ENCODE measurements at places on chromosomes 1 and 21.

- DNase-seq: no peak
Measured at GRCh38 chr1:247862756-247863155, 5.8 kb downstream of the TRIM58 start.

DNA sequence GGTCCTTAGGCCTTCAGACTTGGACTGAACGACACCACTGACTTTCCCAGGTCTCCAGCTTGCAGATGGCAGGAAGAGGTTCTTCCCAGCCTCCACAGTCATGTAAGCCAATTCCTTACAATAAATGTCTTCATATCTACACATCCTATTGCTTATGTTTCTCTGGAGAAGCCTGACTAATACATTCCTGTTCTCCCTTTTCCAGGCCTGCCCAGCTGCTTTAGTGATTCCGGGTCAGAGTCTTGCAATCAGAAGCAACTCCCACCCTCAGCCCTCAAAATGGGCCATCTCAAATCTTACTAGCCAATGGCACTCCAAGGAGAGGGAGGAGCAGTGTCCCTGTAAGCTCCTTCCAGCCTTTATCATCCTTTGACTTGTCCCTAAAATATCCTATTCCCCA is 16.4 kb upstream of the CPT2 start:
- no peak for DNase-seq

GRCh38 chr1:206503591-206504362 is 3.6 kb upstream of the RASSF5 start:
- no peak for DNase-seq

DNA sequence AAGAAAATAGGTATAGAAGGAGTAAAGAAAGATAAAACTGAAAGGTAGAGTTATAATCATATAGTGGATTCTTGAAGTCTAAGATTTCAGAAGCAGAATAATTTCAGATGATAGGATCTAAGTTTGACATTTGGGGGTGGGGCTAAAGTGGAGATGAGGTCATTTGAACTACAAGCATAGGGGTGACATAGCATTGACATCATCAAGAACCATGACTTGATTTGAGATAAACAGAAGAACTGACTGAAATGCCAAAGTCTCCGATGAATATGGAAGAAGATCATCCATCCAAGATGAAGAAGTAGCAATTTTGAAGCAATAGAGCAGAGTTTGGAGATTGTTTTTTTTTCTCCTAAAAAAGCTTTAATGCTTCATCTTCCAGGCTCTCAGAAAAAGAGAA is 122.3 kb downstream of the MACF1 start:
- no peak for DNase-seq

DNA sequence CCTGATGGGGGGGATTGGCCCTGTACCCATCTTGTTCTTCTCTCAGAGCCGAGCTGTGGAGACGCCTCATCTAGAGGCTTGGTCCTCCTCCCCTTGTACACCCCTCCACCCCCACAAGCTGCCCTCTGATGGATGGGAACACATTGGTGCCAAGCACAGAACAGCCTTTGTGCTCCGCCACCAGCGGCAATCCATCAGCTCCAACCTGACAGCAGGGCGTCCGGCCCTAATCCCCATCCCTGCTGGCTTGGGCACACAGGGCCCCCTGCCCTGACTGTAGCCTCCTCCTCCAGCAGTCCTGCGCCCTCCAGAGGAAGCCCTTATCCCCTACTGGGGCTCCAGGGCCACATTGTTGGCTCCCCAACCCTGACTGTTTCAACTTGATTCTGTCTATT is 3.8 kb upstream of the MYOG start:
- no peak for DNase-seq

DNA sequence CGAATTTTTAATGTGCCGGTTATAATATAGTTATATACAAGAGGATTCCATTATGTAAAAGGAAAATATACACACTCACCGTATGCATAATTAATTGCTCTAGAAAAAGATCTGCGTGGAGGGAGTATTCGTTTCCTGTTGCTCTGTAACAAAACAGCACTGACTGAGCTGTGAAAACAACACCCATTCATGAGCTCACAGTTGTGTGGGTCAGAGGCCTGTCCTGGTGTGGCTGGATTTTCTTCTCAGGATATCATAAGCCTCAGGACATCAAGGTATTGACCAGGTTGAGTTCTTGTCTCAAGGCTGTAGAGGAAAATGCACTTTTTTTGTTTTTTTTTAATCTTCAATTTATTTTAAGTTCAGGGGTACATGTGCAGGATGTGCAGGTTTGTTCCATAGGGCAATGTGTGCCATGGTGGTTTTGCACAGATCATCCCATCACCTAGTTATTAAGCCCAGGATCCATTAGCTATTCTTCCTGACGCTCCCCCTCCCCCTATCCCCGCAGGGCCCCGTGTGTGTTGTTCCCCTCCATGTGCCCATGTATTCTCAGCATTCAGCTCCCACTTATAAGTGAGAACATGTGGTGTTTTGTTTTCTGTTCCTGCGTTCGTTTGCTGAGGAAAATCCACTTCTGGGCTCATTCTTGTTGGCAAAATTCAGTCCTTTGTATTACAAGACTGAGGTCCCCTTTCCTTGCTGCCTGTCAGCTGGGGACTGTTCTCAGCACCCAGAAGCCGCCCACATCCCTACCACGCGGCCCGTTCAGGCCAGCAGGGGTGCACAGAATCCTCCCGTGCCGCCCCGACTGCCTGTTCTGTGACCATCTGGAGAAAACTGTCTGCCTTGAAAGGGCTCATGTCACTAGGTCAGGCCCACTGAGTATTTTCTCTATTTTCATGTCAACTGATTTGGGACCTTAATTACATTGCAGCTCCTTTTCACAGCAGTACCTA is 87.4 kb upstream of the ERRFI1 start:
- DNase-seq: no peak

GRCh38 chr1:234620272-234621126 is 10.5 kb upstream of the IRF2BP2 start:
- no peak for DNase-seq

DNA sequence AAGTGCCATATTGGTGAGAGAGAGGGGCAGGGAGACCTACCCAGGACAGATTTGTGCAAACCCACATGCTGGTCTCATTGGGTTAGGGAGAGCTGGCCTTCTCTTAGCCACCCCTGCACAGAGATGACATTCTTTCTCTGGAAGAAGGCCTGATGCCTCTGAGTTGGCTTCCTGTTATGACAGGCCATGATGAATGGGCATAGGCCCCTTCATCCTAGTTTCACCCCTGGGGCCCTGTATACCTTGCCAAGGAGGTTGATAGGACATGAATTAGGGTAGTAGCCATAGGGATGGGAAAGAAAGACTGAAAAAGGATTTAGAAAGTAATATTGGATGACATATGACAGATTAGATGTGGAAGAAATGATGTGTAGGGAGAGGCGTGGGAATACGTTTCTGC is 46.6 kb downstream of the TENT5C start:
- no peak for DNase-seq

GRCh38 chr1:11691928-11692711 is 610 bp downstream of the DRAXIN start:
- no peak for DNase-seq

GRCh38 chr1:220045356-220046051 is 801 bp downstream of the EPRS1 start:
- DNase-seq: peak; percentile 52

GRCh38 chr1:227356620-227357146 is 38.4 kb upstream of the CDC42BPA start:
- no peak for DNase-seq

DNA sequence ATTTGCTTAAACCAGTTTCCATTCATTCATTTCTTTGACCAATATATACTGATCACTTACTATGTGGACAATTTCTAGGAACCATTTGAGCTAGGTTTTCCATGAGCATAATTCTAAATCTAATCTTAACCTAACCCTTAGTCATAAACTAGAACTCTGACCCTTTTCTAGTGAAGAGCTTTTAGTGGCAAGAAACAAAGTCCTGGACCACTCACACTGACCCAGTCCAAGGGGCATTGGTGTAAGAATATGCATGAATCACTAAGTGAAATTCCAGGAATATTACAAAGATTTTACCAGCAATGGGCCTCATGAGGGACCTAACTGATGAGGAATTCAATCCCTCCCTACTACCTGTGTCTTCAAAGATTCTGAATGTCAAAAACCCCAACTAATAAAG is 40.6 kb upstream of the SLC2A1 start:
- DNase-seq: no peak

DNA sequence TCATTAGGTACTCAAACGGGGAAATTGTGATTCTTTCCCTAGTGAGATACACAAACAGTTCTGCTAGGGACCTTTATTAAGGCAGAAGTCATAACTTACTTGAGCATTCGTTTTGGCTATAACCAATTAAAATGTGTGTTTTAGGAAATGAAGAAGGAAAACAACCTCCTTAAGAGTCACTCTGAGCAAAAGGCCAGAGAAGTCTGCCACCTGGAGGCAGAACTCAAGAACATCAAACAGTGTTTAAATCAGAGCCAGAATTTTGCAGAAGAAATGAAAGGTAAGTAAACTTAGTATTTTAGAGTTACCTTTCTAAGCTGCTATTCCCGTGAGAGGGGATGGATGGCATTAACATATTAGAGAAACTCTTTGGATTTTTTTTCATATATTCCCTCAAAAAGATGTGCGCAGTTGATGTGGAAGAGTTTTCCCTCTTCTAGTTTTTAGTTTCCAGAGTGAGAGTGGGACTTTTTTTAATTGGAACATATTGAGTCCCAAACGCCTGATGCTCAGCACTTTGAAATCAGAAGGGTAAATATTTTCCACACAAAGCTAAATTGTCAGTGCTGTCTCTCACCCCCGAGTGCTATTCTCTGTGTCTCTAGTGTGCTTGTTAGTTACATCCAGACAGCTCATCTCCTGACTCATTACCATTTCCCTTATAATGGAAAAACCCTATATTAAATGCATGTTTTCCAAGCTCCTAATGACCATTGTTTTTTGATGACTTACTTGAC is 34.9 kb downstream of the CENPF start:
- peak; percentile 31 for DNase-seq

DNA sequence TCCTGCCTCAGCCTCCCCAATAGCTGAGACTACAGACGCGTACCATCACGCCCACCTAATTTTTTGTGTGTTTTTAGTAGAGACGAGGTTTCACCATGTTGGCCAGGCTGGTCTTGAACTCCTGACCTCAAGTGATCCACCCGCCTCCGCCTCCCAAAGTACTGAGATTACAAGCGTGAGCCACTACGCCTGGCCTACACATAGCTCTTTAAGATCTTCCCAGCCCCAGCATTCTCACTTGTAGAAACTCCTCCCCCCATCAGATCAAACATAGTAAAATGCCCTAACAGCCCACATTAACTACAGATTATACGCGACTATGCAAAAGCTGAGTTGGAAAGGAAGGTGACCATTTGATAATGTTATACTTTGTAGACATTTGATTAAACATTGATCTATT is 634.8 kb downstream of the MATN1 start:
- no peak for DNase-seq

GRCh38 chr1:167465743-167466142 is 52.6 kb downstream of the CD247 start:
- DNase-seq: no peak

GRCh38 chr1:147099192-147099591 is 73.1 kb downstream of the PRKAB2 start:
- no peak for DNase-seq

- DNase-seq: no peak
Measured at GRCh38 chr1:53195246-53196016, 1.2 kb upstream of the CPT2 start.

DNA sequence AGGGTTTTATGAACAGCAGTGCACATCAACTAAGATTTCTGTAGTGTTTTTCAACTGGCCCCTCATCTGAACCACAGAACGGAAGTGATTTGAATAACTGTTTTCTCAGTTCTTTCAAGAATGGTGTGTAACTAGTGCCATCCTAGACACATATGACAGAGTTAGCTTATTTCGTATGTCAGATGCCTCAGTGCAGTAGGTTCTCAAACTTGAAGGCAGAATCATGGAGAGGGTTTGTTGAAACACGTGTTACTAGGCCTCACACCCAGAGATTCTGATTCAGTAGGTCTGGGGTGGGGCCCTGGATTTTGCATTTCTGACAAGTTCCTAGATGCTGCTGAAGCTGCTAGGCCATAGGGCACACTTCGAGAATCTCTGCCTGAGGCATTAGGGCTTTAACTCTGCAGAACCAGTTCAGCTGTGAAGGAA is 49.0 kb downstream of the SCCPDH start:
- peak; percentile 32 for DNase-seq

DNA sequence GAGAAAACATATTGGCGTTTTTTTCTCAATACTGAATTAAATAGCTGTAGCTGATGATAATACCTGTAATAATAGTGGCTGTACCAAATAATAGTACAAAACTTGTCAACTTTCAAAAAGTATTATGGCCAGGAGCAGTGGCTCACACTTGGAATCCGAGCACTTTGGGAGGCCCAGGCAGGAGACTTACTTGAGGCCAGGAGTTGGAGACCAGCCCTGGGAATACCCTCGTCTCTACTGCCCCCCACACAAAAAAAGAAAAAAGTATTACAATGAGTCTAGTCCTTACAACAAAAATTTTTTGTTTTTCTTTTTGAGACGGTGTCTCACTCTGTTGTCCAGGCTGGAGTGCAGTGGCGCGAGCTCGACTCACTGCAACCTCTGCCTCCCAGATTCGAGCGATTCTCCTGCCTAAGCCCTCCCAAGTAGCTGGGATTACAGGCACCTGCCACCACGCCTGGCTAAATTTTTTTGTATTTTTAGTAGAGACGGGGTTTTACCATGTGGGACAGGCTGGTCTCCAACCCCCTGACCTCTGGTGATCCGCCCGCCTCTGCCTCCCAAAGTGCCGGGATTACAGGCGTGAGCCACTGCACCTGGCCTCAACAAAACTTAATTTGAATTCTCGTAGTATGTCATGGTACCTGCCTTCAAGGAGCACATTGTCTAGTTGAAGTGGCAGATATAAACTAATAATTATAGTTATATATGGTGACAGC is 1.4 kb downstream of the RBBP4 start:
- no peak for DNase-seq

GRCh38 chr1:38926091-38926490 is 15.5 kb downstream of the RHBDL2 start:
- DNase-seq: no peak

GRCh38 chr1:18326211-18326897 is 154.4 kb upstream of the KLHDC7A start:
- no peak for DNase-seq

DNA sequence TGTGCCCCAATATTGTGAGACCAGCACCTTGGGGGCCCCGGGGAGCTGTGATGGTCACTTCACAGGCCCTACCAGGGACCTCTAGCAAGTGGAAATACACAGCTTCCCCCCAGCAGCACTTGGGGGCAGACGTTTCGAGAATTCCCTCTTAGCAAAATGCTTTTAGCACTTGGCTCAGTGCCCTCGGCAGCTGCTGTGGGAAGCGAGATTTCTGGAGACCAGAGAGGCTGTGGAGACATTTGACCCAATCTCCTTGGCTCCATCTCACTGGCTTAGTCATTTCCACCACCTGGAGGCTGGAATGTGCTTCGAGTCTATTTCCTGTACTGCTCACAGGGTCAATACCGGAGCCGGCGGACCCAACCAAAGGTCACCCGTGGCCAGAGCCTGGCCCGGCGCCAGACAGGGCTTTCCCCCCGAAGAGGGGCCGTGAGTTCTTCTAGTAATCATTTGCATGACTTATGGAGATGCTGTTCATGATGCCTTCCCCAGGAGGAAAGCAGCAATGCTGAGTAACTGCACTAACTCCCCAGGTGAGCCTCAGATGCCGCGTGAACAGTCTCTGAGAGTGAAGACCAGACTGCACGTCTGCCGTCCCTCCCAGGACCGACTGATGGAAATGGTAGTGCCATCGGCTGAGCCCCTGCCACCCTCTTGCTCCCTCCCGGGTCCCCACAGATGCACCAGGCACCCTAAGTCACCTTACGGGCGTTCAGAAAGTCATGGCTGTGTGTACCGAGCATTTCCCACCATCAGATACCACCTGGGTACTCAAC is 4.4 kb upstream of the C2CD2 start:
- no peak for DNase-seq

GRCh38 chr21:35225573-35225972 is 176.5 kb upstream of the RUNX1 start:
- no peak for DNase-seq

Measured in DND-41 (cell line).